ENCODE measurements at places on chromosomes 4 and X.

DNA sequence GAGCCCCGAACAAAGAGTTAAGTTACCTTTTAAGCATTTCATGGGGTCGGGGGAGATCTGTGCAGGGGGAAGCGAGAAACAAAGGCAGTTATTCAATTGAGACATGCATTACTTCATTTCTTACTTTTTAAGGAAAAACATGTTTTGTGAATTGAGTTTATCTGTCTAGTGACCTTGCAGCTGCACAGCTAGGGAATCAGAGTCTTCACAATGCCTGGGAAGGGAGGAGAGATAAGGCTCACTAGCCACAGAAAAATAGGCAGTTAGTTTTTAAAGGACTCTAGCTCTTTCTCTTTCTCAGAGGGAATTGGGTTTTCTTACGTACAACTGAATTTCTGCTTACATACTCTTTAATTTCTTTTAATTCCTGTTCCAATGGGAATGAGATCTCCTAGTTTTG is 26.2 kb upstream of the ZBTB33 start:
- no peak for DNase-seq

- DNase-seq: peak; percentile 79
These were observed 102.0 kb downstream of the PTTG2 start for GRCh38 chr4:38062088-38062775.

DNA sequence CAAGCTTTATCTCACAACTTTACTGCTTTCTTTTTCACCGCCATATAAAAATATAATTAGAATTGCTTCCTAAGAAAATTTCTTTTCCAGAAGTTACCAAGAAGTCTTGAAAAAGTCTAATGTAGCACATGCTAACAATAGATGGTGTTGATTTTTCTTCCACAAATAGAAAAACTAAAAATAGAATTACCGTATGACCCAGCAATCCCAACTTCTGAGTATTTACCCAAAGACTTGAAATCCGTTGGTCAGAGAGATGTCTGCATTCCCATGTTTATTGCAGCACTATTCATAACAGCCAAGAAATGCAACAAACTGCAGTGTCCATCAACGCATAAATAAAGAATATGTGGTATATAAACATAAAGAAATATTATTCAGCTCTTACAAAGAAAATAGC is 17.8 kb upstream of the EDNRA start:
- no peak for DNase-seq

GRCh38 chr4:169340834-169341233 is 70.1 kb upstream of the SH3RF1 start:
- no peak for DNase-seq

DNA sequence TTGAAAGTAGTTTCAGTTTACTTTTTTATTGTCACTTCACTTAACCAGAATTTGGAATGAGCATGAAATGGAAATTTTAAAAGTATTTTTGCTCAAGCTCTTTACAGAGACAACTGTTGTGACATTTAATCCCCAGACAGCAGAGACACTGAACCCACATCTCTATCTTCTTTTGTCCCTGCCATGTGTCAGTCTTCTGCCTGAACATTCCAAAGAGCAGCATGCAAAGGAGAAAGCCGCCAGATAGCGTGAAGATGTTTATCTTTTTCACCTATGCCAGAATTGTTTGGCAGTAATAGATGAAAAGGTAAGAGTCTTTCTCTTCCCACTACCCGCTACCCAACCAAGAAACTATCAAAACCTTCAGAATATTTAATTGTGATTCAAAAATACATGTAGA is 46.8 kb downstream of the NDNF start:
- no peak for DNase-seq

DNA sequence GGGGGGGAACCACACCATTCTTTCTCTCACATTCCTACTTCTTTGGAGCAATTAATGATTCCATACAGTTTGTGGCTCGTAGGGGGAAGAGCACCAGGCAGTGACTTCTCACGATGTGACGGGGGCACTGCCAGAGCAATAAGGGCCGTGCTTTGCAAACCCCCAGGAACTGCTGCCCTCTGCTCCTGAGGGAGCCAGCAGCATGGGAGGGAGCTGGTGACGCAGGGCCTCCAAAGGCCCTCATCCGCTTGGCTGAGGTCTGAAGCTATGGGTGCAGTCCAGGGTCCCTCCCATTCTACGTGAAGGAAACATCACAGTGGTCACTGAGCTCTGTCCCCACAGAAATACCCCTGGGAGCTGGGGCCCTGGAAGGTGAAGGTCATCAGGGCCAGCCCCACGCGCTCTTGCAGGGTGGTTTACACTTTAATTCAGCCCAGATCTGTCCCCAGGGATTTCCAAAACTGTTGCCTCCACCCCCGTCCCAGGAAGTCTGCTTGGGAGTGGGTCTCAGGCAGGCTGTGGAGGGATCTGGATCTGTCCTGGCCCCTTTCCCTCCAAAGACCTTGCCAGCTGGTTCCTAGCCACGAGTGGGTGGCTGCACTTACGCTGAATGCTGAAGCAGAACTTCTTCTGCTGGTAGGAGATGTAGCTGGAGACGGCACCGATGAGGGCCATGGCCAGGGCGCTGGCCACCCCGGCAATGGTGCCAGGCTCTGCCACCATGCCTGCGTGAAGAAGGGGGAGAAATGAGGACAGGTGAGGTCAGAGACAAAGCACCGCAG is 82.6 kb downstream of the MTMR1 start:
- no peak for DNase-seq

DNA sequence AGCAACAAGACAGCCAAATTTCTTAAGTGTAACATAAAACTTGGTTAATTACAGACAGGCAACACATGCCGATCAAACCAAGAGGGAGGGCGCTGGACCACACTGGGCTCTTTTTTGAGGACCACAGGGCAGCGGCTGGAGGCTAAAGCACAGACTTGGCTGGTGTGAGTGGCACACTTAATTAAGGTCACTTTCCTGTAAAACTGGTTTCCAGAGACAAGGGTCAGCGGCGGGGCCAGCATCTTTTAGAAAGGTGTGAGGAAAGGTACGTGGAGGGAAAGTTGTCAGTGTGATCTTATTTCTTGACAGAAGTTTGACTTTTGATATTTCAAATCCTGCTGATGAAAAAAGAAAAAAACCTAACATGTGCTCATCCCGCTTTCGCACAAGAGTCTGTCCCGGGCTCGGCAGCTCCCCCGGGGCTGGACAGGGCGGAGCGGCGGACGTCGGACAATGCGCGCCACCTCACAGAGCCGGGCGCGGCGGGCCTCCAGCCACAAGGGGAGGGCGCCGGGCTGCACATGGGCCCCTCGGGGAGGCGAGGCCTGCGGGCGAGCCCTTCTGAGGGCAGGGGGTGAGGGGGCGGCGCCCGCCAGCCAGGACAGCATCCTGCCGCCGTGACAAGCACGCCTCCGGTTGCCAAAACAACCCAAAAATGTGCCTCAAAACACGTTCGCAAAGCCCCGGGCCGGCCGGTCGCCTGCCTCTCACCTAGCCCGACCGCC is 660 bp upstream of the HSPA4L start:
- peak; percentile 50 for DNase-seq

DNA sequence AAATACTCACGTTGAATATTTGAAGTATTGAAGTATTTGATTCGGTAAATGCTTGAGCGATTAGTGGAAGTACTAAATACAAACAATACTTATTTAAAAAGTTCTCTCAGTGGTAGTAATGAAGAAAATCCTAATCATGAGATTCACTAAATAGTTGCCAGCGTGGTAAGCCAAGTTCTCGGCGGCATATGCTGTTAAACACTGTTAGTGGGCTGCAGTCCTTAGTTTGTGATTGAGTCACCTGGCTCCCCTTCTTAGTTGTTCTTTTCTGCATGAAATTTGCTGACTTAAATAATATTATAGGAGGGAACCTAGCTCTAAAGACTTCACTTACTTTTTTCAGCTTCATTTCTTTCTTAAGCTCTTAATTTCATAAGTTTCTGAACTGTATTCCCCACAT is 51.4 kb downstream of the STIM2 start:
- DNase-seq: no peak

DNA sequence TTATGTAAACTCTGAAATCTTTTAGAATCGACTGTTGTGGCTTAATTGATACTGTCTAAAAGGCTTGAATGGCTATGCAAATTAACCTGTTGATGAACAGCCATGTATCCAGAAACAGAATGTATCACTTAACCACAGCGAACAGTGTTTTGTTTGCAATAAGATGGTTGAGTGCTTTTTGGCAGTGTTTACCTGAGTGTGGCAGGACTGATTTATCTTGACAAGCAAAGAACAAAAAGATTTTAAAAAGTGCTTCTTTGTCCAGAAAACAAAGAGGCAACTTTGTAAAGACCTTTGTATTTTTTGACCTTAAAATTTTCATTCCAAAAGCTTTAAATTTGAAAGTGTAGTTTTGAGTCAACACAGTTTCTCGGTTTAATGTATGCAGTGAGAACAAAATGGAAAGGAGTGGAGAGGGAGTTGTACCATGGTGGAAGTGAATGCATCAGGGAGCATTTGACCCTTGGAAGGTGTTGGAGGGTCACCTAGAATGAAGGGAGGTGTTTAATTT is 18.0 kb downstream of the ARHGAP10 start:
- DNase-seq: no peak

DNA sequence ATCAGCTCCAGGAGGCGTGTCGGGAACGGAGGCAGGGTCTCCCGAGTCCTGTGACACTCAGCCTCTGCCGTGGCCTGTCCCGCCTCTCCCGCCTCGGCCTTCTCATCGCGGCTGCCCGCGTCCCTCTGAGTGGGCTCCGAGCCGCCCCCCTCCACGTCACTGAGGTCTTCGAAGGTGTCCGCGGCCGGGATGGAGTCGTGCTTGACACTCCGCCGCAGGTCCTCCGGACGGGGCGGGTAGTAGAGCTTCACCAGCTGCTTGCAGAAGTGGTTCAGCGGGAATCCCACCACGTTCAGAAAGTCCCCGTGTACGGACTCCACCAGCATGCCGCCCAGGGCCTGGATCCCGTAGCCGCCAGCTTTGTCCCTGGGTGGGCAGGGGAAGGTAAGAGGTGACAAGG is 25.0 kb downstream of the ASMTL start:
- DNase-seq: no peak

DNA sequence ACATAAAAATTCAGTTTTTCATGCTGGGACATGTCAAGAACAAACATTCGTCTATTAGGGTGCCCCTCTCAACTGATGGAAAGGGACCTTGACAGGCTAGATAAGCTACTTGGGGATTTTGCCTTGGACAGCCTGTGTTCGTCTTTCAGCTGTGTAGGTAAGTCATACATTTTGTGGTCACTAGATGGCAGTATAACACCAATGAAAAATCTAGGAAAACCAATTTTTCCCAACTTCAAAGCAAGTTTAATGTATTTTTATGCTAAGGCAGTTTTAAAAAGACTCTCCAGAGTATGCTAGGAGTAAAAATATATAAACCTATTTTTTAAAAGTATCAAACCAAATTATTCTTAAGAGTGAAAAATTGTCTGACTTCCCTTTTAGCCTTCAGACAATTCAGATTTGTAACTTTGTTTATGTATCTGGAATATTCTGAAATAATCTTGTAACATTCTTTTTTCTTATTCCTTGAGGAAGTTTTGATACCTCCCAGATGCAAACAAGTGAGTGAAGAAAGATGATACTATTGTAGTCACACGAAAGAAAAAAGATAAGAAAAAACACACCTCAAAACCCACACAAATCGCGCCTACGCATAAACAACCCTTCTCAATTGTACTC is 158.3 kb downstream of the CPE start:
- DNase-seq: peak; percentile 55

- DNase-seq: no peak
These were observed 9.4 kb upstream of the RPGR start for GRCh38 chrX:38336538-38337240.

DNA sequence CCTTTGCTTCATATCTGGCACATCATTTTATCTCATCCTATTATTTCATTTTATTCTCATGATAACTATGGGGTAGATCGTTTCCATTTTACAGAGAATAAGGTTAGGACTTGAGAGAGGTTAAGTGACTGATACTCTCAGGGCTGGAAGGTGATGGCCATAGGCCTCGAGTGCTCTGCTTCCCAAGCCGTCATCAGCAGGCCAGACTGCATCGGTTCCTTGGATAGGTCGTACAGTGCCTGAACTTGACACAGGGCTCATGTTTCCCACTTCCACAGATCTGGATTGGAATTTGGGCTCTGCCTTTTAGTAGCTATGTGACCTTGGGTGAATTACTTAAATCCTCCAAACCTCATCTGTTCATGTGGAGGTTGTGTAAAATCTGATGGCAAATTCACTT is 81.4 kb downstream of the TMEM131L start:
- no peak for DNase-seq

GRCh38 chr4:2619459-2619858 is 83.0 kb downstream of the FAM193A start:
- no peak for DNase-seq

DNA sequence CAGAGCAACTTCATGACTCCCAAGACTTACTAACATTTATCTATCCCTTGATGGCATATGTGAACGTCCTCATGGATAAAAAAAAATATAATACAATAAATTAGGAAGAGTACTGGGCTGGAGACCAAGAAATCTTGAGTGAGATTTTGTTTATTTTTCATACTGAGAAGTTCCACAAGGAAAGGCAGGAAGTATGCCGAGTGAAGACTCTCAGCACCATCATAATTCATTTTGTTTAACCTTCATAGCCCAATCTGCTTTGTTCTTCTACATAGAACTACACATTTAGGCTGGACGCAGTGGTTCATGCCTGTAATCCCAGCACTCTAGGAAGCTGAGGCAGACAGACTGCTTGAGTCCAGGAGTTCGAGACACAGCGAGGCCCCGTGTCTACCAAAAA is 198.3 kb downstream of the NSUN7 start:
- no peak for DNase-seq

Data from fibroblast of skin of scalp (primary cell).